Stimulated activated CD4-positive, alpha-beta T cell treated with anti-CD3 and anti-CD28 coated beads, TNF-alpha, amount 100 ng/mL, for 24 hours (primary cell): ENCODE measurements at places on chromosomes 1 and 21.

DNA sequence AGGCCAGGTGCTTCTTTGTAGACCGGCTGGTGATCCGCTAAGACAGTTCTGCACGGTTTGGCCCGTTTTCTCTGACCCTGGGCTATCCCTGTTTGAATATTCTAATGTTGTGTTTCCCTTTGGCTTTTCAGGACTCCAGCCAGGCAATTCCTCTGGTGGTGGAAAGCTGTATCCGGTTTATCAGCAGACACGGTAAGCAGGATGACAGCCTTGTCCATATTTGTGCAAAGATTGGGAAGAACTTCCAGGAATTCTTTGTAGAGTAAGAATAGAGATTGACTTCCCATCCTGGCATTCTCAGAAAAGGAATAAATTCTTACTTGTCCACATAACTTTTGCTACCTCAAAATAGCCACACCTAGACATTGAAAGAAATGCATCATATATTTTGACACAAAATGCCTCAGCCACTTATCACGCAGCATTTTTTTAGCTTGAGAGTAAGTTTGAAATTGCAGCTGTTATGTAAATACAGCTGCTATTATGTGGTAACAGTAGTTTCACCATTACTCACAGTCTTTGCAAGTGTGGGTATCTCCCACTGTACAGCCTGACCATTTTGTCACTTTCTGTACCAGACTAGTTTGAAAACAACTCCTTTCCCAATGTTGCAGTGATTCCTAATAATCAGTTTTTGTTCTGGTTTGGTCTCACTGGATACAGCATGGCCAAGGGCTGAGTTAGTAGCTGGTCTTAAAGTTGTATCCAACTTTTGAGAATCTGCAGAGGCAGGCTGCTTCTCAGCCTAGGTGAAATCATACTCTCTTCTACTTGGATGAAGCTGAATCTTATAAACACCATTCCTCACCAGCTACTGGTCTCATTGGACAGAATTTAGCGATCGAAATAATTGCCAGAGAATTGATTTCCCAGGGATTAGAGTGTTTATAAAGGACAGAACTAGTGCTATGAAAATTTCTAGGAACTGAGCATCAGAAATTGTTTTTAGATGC, 40.0 kb upstream of the IKBKE start:
- DNase-seq = no peak

DNA sequence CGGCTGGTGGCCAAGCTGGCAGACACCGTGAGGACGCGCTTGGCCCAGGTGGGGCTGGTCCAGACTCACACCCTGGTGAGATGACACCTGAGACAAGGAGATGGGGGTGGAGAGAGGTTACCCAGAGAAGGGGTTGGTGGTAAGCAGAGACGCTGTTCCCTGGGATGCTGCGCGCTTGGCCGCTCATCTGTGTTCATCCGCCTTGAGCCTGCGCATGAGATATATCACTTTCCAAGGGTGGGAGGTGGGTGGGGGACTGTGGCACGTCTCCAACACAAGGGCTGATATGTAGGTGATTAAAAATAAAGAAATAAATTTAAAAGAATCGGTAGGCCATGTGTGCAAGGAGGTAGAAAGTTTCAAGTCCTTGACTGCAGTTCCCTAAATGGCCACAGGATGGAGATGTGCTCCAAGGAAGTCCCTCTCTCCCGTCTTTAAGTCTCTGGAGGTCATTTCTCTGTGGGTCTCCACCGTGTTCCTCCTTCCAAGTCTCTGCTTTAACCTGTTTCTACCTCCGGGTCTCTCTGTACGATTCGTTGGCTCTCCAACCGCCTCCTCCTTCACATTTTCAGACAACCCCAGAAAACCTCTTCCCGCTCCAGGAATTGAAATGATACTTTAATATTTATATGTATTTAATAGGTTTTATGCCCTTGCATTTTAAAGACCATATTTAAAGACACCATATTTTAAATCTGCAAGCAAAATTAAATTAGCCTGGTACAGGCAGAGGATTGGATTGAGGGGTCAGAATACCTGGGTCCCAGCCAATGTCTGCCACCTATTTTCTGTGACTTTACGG, 4.5 kb downstream of the TTC24 start:
- peak; percentile 65 for DNase-seq

DNA sequence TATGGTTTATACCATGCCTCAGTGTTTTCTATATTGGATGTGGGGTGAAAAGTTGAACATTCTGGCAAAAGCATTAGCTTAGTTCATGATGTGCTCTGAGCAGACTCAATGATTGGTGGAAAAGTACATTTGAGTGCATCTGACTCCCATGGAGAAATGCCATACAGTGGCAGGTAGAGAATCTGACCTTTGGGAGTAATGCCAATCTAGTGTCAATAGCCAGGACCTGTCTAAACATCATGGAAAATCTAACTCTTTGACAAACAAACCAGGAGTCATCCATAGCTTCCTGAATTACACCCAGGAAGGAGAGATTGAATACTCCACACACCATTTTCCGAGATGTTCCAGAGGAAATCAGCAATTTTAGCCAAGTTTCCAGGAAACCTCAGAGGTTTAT, 51.0 kb downstream of the XCL1 start:
- no peak for DNase-seq

DNA sequence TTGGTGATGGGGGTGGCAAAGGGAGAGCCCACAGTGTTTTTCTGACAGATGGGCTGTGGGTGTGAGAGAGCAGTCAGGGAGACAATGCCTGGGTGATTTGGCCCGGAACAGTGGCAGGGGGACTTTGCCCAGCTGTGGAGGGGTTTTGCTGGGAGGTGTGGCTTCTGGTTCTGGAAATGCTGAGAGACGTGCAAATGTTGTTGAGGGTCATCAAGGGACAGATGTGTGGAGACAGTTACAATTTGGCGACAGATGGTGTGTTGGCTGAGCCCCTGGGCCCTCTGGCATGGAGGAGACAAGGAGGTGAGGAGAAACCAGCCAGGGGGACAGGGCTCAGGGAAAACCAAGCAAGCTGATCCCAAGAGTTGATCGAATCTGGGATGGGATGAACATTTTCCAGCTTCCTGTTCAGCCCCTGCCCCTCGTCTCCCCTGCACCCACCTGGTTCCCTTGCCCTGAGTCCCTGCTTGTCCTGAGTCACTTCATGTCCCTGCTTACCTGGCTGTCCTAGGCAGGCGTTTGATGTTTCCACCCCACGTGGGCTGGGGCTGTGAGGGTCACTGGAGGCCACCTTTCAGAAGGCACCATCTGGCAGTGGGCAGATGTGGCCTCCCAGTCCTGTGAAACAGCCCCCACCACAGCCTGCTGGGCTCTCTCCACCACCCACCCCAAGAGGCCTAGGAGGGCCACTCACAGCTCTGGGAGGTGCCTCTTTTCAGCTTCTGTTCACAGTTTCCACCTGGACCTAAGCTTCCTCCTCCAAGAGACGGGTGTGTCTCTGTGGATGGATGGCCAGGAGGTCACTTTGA, 15.8 kb upstream of the ZNF678 start:
- DNase-seq = no peak

DNA sequence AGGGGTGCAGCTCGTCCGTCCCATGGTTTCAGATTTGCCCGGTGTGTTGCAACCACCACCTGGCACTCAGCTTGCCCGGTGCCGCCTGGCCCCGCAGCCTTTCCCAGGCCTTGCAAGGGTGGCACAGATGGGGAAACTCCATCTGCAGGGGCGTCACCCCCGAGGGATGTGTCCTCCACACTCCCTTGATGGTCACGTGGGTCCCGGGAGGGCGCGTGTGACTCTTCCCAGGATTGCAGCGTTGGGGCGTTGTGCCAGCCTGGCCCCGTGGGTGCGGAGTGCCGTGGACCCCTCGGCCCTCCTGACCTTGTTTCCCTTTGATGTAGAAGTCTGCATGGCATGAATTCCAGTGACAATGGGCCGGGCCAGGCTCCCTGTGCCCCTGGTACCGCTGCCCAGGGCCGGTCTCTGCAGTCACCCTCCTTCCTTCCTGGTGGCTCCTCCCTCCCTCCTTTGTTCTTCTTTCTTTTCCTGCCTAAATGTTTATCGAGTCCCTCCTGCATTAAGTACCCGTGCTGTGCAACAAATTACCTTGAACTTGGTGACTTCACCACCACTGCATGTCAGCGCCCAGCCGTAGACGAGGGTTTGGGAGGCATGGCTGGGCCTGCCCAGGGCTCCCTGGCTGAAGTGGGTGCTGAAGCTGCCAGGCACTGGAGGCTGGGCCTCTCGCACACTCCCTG, 22.9 kb downstream of the RRP1 start:
- no peak for DNase-seq

DNA sequence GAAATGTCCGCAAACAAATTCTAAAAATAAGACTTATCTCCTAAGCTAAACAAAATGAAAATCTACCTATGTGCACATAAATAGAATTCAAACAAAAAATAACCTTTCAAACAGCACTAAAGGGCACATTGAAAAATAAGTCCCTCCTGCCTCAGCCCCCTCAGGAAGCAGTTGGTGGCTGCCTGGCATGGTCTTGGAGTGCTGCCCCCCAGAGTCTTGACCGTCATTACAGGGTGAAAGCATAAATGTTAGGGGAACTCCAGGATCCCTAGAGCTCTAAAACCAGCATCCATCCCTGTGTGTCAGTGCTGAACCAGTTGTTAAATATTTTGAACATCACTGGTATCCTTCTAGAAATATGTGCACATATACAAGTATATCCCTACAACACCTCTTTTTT, 6.5 kb upstream of the NPL start:
- no peak for DNase-seq

DNA sequence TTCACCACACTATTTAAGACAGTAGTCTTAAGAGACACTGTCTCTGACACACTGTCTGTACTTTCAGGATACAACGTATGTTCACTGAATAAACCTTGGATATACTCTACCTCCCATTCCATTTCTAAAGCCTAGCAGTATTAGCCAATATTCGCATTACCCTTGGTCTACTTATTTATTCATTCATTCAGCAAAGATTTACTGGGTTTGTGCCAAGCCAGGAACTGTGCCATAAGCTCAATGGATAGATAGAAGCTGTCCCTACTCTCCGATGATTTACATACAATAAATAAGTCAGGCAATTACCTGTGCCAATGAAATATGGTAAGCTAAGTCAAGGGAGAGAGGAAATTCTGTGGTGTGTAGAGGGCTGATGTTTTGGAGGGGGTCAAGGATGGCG, 195.2 kb upstream of the RAB4A start:
- DNase-seq = no peak

GRCh38 chr21:14900058-14900457, 164.7 kb downstream of the NRIP1 start:
- no peak for DNase-seq

GRCh38 chr21:19510653-19511052, 1107.1 kb upstream of the TMPRSS15 start:
- DNase-seq = no peak

GRCh38 chr1:247409869-247410544, 6.0 kb upstream of the NLRP3 start:
- DNase-seq = no peak

DNA sequence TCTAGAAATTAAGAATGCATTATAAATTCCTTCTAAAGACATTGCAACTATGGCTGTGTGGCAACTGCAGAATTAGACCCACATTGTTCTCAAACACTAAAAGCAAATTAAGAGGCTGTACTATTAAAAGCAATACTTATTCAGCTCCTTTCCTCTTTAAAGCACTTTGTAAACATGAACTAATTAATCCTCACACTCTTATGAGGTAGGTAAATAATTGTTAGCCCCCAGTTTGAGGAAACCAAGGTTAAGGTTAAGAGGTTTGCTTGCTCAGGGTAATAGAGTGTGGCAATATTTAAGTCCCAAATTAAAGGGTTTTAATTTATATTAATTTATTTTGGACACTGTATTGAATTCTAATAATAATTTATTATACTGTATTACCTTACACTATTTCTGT, 553.8 kb downstream of the LRRIQ3 start:
- DNase-seq = no peak

GRCh38 chr1:93613898-93614297, 67.7 kb downstream of the BCAR3 start:
- DNase-seq = no peak

DNA sequence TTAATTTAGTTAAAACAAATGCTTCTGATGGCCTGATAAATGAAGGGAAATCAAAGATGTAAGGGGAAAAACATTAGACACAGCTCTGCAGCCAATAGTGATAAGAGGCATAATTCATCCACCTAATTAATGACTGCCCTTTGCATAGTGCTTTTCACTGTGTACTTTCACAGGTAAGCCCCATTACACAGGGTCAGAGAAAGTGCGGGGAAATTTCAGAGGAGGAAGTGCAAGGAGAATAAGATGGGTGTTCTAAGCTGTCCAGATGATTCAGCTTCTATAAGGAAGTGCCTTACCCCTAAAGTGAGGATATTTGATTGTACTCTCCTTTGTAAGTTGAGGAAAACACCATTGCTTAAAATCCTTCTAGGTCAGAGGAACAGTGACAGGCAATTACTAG, 88.0 kb downstream of the NR5A2 start:
- no peak for DNase-seq

DNA sequence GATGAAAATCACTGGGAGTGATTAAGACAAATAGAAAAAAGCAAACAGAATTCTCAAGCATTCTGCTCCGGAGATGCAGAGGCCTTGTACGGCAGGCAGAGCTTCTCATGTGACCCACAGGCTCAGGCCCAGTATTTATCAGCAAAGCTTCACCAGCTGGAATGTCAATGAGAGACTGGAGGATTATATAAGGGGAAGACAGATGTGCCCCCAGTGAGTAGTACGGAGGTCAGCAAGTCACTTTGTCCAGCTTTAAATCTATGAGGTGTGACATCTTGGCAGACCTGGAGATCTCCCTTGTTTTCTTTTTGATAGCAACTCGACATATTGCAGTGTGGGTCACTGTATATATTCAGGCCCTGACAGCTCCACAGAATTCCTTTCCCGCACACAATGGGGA, 106.8 kb downstream of the HHIPL2 start:
- DNase-seq = no peak

DNA sequence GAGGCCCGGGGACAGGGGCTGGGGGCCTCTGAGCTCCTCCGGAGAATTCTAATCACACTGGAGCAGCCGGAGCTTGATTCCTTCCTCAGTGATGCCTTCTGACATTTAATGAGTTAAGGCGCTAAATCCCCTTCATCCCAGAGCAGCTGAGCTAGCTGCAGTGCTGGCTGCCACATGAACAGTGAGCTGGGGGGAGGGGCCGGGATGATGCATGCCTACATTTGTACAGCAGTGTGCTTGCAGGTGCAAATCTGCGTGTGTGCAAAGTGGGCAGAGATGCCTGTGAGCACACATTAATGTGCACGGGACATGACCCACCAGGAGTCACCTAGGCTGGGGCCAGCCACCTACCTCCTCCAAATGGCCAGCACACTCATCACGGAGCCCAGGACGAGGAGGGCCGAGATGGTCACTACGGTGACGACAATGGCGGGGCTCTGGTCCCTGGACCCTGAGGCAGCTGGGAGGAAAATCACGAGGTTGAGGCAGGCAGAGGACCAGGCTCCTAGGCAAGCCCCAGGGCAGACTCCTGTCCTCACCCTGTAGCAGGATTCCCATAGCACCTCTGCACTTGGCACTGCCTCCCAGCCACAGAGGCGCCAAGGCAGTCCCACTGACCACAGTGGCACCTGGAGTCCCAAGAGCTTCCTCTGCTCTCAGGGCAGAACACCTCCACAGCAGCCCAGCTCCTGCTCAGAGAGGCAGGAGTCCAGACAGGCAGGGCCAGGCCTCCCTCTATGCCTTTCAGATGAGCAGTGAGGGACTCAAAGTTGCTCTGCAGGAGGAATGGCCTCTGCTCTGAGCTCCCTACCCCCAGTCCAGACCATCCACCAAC, 34.7 kb downstream of the CDCA8 start:
- DNase-seq = no peak
